Activated CD8-positive, alpha-beta memory T cell treated with anti-CD3 and anti-CD28 coated beads, Interleukin-2, amount 50 U/mL, for 4 hours (primary cell): ENCODE measurements at places on chromosomes 6 and 20.

DNA sequence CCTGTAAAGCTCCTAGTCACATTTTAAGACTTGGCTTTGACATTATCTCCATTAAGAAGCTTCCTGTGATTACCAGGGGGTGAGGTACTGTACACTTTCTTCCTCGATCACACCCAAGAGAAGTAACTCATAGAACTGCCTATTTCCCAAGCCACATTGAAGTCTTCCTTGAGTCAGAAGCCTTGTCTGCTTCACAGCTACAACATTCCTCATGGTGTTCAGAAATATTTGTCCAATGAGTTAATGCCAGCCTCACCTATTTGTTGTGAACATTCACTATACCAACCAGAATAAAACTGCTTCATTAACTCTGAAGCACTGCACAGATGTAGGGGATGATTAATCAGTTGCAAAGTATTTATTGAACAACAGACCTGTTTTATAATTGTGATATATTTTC lies 622.3 kb downstream of the PTPRT start:
- no peak for DNase-seq

- no peak for DNase-seq
These were observed 48.1 kb upstream of the TNFRSF21 start for GRCh38 chr6:47357827-47358226.

DNA sequence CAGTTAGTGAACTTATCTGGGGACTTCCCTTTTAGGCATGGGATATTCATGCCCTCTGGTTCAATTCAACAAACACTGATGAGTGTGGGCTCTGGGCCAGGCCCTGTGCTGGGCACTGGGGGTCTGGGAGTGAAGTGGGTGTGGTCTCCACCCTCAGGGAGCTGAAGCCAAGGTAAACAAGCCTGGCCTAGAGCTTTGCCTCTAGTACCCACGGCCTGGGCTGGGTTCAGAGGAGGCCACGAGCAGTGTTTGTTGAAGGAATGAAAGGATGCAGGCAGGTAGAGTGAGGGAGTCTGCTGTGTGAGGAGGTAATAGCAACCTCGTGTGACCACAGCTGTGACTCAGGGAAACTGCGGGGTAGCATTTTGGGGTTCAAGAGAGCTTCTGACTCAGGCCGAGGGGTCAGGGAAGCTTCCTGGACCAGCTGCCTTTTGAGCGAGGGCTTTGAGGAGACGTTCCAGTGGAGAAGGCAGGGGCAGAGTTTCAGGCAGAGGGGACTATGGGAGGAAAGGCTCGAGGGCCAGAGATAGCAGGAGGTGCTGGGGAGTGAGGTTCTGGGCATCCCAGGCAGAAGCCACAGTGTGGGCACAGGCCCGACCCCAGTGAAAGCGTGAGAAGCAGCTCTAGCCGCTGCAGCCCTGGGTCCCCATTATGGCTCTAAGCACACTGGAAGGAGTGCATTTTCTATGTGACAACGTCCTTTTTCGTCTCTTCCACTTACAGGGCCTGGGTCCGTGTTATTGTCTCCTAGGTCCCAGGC lies 5.6 kb downstream of the MYLK2 start:
- DNase-seq: no peak

DNA sequence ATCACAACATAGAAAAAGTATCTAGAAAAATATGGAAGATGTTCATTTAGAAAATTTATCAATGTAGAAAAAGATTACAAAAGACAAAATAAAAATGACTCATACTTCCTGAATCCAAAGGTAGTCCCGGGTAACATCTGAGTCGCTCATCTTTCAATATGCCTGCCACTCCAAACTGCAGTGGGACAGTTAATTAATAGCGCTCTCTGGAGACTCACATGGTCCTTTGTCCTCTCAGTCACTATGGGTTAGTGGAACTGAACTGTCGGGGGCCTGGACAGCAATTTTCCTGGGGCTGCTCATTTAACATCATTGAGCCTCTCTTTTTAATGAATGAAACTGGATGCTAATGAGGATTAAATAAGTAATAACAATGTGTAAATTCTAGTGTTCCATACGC lies 103.4 kb downstream of the MAP3K4 start:
- no peak for DNase-seq

DNA sequence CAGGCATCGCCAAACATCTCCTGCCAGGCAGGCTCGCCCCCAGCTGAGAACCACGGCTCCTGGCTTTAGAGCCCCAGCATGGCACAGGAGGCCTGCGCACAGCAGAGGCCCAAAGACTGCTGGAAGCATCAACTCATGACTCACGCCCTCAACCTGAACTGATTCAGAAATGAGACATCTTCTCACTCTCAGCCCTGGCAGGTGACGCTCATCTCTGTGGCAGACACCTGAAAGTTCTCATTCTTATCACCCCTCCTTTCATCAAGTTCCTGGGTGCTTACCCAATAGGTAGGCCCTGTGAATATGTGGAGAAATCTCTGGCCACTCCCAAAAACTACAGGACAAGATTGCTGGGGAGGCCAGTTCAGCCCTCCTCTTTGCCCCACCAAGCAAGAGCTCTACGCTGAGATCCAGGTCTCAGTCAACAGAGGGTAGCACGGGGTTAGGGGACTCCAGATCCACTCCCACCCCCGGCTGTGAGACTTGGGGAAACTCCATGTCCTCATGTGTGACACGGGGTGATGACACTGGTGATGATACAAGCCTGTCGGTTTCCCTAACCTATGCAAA lies 11.3 kb downstream of the NFATC2 start:
- DNase-seq: peak; percentile 67

DNA sequence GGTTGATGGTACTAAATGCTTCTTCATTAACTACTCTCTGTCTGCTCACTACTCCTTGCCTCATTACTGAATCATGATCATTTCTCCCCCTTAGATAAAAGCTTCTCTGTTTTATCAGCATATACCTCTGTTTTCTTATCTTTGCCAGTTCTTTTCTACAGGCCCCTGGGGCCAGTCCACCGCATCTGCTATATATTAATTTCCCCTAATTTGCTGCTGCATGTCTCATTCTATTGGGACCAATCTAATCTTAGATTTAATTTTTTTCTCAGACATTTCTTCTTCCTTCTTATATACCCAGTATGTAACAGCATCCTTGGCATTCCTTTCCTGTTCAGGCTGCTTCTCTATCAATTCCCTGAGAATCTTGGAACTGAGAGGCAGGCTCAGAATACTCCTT lies 51.2 kb downstream of the GRIK2 start:
- DNase-seq: no peak

- no peak for DNase-seq
These were observed 76.9 kb downstream of the ANKRD6 start for GRCh38 chr6:89509777-89510281.

- DNase-seq: no peak
These were observed 503.5 kb upstream of the CITED2 start for GRCh38 chr6:139877828-139878405.

GRCh38 chr20:25053255-25054031 lies 4.5 kb downstream of the ACSS1 start:
- DNase-seq: no peak

GRCh38 chr6:34305497-34305896 lies 56.7 kb upstream of the SMIM29 start:
- DNase-seq: no peak

- no peak for DNase-seq
These were observed 49.8 kb upstream of the EYA4 start for GRCh38 chr6:133191323-133191722.

- no peak for DNase-seq
These were observed 184.7 kb downstream of the SAMD5 start for GRCh38 chr6:147693181-147693580.

GRCh38 chr20:30610029-30610693 lies 647.3 kb upstream of the DEFB115 start:
- DNase-seq: no peak

GRCh38 chr6:150156460-150156859 lies 13.6 kb downstream of the PPP1R14C start:
- DNase-seq: no peak

GRCh38 chr20:57990396-57990987 lies 238.0 kb downstream of the ANKRD60 start:
- DNase-seq: no peak
